Panc1 (cell line): ENCODE measurements at places on chromosomes 4 and X. TPM values are rescaled to one million over a fixed set of nuclear protein-coding genes. Genes with fewer than 3 reads are reported as not detected.

Gene TEX13C
- not detected for total RNA-seq

DNA sequence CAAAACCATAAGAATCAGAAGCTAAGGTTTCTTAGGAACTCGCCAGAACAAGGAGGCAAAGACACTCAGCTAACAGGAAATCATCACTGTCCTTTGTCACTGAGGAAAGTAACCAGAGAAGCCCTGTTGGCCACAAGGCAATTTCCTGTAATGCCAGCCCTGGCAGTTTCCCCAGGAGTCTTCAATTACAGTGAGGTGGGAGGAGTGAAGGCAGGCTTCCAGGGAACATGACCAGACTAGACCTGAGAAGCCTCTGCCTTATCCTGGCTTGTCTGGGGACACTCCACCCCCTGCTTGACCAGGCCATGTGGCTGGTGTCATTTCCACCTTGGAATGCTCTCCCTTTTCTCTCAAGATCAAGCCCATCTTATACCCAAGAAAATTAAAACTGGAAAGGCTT lies 125.3 kb downstream of the COL4A6 start:
- no peaks in the 10 kb centered on the region for H3K4me1 ChIP-seq
- H3K27ac ChIP-seq: no peak overlapping the region
- H3K36me3 ChIP-seq: no peaks in the 10 kb centered on the region

DNA sequence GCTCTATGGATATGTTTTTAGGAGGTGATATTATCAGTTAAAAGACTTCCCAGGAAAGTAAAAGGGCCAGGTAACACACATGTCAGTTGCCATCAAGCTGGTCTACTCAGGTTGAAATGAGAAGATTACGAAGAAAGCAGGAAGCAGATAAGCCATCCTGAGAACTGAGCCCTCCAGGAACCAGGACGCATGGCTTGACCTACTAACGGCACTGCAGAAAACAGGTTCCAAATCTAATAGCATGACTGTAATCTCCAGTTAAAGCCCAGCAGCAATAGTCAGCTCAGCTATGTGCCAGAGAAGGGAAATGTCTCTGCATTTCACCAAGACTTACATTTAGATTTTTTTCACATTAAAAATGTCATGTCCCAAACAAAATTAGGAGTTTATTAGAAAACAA lies 77.9 kb downstream of the APBB2 start:
- DNase-seq: no peak
- no peaks in the 10 kb centered on the region for H3K27me3 ChIP-seq
- no peak overlapping the region for H3K4me3 ChIP-seq
- H3K36me3 ChIP-seq: no peaks in the 10 kb centered on the region

- no peaks in the 10 kb centered on the region for H3K36me3 ChIP-seq
- peak within 1 kb of the TSS; percentile 54 for H3K4me3 ChIP-seq
- H3K4me1 ChIP-seq: peaks cover 9% of the 10 kb centered on the region
- H3K27ac ChIP-seq: peak within 1 kb of the TSS; percentile 86
These were observed at the start of gene EVC for GRCh38 chr4:5710961-5711478. EVC (plus strand) TSS chr4:5711201; CDS start chr4:5711381, 180 bp downstream.

Gene MTHFD2L
- 6.6 TPM for total RNA-seq

GRCh38 chr4:12911750-12912358 lies 572.3 kb downstream of the RAB28 start:
- no peak for DNase-seq
- H3K4me1 ChIP-seq: no peaks in the 10 kb centered on the region
- H3K27me3 ChIP-seq: no peaks in the 10 kb centered on the region
- no peak overlapping the region for H3K4me3 ChIP-seq
- no peak overlapping the region for H3K27ac ChIP-seq
- H3K36me3 ChIP-seq: no peaks in the 10 kb centered on the region

DNA sequence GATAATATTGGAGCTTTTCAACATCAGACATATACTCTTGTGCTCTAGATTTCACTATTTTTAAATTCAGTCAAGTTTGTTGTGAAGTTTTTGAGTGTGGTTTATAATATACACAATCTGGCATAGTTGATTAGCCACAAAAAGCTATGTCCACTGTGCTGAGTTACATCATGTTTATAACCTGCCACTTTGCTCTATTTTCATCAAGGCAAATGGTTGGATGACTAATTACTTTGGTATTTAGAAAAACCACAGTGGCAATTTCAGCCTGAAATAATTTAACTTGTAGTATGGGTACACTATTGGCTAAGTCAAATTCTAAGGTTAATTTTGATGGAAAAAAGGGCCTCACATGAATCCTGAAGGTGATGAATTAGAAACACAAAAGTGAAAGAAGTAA lies 262.6 kb downstream of the C4orf33 start:
- no peak for DNase-seq
- no peaks in the 10 kb centered on the region for H3K36me3 ChIP-seq
- no peak overlapping the region for H3K4me3 ChIP-seq
- no peaks in the 10 kb centered on the region for H3K4me1 ChIP-seq
